Naive thymus-derived CD8-positive, alpha-beta T cell (primary cell): ENCODE measurements at places on chromosomes 6 and 20.

GRCh38 chr6:93915961-93916360, 496.6 kb upstream of the EPHA7 start:
- no peak for DNase-seq

- no peak for DNase-seq
Observed at GRCh38 chr20:51469046-51469445, 73.5 kb downstream of the NFATC2 start.

- peak; percentile 69 for DNase-seq
Observed at GRCh38 chr20:63739130-63740069, at the start of gene SLC2A4RG. TSS of gene SLC2A4RG (plus strand) at chr20:63739776. CDS start at chr20:63739913, 137 bp downstream.

DNA sequence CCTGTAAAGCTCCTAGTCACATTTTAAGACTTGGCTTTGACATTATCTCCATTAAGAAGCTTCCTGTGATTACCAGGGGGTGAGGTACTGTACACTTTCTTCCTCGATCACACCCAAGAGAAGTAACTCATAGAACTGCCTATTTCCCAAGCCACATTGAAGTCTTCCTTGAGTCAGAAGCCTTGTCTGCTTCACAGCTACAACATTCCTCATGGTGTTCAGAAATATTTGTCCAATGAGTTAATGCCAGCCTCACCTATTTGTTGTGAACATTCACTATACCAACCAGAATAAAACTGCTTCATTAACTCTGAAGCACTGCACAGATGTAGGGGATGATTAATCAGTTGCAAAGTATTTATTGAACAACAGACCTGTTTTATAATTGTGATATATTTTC, 622.3 kb downstream of the PTPRT start:
- no peak for DNase-seq
